ENCODE measurements at places on chromosomes 4 and X. TPM values are rescaled to one million over a fixed set of nuclear protein-coding genes. Genes with fewer than 3 reads are reported as not detected.

- DNase-seq: no peak
Observed at GRCh38 chr4:54423066-54423465, 194.0 kb downstream of the PDGFRA start.

- no peak for DNase-seq
Observed at GRCh38 chr4:153232768-153233167, 28.5 kb downstream of the TRIM2 start.

- no peak for DNase-seq
Observed at GRCh38 chr4:177587989-177588388, 145.8 kb upstream of the AGA start.

- DNase-seq: no peak
Observed at GRCh38 chr4:38610521-38610920, 53.5 kb upstream of the KLF3 start.

- no peak for DNase-seq
Observed at GRCh38 chrX:12946406-12946805, 28.5 kb upstream of the TMSB4X start.

- no peak for DNase-seq
Observed at GRCh38 chr4:80694171-80694570, 336.3 kb upstream of the BMP3 start.

DNA sequence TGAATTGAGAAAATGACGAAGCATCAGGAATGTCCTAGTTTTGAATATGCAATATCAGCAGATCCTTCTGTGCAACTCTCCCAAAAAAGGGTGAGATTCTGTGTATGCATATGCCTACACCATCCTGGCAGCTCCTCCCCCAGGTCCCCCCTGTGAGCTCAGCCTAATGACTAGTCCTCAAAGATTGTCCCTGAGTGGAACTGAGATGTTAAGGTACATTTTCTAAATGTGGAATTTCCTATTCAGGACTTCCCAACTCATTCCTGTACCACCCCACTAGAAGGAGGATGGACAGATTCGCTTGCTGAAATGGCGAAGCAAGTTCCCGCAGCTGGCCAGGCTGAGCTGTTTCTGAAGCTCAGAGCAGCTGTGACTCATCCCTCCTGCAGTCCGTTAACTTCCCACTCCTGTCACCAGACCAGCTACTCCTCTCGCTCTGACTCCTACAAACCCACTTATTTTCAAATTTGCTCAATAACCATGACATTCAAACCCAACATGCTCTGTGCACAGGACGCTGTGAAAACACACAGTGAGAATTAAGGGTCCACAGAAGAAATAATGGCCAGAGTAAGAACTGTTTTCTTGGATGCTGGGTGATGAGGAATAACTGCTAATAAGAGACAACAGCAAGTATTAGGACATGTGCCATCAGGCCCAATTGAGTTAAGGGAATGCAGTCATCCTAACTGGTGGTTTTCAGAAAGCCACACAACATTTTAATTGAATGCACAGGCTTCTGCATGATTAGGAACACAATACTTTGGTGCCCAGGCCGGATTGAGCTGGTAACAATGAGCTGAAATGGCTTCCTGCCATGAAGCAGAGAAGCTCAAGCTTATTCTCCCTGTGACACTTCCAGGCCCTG is 40.0 kb upstream of the IRF2 start:
- no peak for DNase-seq

- no peak for DNase-seq
Observed at GRCh38 chrX:42021058-42021457, 97.7 kb upstream of the CASK start.

DNA sequence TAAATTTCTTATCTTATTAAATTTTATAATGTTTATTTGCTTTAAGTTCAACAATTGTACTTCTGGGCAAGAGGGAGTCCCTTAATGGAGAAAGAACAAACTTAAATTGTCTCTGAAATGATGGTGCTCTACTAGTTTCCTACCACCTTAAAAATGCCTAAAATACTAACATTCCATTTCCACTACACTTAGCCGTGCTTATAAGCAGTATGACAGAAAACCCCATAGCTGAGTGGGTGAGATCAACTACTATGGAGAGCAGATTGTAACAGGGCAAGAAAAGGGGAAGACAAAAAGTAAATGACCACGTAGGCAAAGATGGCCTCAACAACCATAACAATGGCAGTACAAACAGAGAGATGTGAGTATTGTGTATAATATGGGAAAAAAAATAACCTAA is 35.0 kb downstream of the RFC1 start:
- DNase-seq: no peak

GRCh38 chr4:164876700-164877324 is at the start of gene APELA:
APELA (plus strand) TSS chr4:164877178; CDS start chr4:164877332, 154 bp downstream.
- DNase-seq: no peak

DNA sequence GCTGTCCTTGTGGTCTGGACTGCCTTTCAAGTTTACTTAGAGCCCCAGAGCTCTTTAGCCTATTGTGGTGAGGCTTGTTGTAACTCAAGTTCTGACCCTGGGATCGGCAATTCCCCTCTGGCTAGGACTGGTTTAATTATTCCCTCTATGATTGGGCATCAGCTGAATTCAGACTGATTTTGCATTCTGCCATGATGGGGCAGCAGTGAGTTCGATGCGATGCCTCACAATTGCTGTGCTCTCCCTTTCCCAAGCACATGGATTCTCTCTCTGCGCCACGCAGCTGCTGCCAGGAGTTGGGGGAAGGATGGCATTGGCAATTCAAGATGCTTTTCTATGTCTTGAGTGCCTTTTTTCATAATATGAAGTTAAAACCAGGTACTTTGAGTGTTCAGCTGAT is 327.8 kb upstream of the CXorf51B start:
- no peak for DNase-seq

- DNase-seq: no peak
Observed at GRCh38 chr4:107071108-107071507, 35.0 kb upstream of the DKK2 start.

GRCh38 chr4:134544303-134544770 is 342.7 kb upstream of the PABPC4L start:
- peak; percentile 28 for DNase-seq

GRCh38 chr4:134539729-134540231 is 338.2 kb upstream of the PABPC4L start:
- no peak for DNase-seq

- DNase-seq: no peak
Observed at GRCh38 chr4:15254236-15254880, 173.5 kb upstream of the C1QTNF7 start.

GRCh38 chr4:115986573-115986972 is 873.2 kb upstream of the NDST4 start:
- DNase-seq: no peak

GRCh38 chrX:109967156-109967555 is 35.8 kb upstream of the TMEM164 start:
- no peak for DNase-seq

DNA sequence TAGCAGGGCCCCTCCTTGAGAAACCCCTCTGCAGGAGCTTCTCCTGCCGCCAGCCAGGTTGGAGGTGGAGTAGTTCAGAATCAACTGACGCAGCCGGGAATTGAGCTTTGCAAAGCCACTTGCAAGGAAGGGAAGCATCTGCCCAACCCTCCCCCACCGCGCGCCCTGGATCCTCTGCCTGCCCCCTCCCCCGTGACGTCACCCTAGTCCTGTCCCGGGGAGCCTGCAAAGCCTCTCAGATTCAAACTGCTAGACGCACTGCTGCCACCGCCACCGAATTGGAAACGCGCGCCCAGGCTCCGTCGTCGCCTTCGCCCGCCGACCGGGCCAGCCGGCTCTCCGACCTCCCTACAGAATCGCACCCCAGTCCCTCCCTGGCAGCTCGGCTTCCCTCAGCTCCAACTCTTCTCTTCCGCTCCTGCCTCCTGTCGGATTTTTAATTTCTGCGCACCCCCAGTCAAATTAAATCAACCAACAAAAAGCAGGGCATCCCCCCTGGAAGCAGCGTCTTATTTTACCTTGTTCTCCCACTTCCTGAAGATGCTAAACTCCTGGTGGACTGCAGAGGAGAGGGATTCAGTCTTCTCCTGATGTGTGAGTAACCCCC is 3.8 kb downstream of the SLITRK2 start:
- no peak for DNase-seq

DNA sequence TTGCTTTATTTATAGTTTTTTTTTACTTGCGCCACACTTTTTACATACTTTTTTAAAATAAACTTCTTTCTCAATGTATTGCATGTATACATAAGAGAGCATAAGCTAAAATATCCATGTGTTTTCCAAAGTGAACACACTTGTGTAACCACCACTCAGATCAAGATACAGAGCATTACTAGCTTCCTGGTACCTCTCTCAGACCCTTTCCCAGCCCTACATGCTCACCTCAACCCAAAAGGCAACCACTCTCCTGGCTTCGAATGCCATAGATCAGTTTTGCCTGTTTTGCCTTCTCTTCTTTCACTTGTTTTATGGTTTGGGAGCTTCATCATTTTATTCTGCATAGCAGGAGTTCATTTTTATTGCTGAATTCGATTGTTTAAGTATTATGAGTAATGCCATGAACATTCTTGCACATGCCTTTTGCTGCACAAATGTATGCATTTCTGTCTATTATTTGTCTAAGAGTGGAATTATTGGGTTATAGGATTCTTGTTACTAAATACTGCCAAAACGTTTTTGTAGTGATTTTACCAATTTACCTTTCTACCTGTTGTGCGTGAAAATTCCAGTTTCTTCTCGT is 45.9 kb upstream of the NUDT6 start:
- DNase-seq: no peak

DNA sequence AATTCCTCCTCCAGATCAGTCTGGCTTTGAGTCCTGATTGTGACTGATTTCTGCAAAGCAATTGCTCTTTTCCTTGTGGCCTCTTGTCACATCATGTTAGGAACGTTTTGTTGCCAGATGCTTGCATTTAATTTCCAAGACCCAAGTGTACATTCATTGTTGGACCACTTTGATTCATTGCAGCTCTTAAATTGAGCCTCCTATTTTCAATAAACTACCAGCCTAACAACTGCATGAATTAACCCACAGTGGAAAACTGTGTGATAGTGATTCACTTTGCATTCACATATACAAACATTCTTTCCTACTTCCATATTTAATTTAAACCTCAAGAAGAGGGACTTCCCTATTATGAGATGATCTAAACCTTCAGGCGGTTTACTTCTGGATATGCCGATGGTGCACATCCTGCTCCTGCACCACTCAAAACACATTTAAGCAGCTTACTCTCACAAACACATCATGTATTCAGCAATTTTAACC is 118.4 kb downstream of the AFF1 start:
- DNase-seq: no peak

- DNase-seq: no peak
Observed at GRCh38 chrX:114976292-114976691, 41.1 kb downstream of the IL13RA2 start.

GRCh38 chrX:42673301-42673810 is 104.6 kb downstream of the PPP1R2C start:
- no peak for DNase-seq

GRCh38 chrX:18674417-18674787 is 2.5 kb upstream of the RS1 start:
- no peak for DNase-seq

- DNase-seq: no peak
Observed at GRCh38 chr4:39036172-39036571, 4.0 kb upstream of the TMEM156 start.

The FATE1 gene
- polyA plus RNA-seq: not detected

The NOX1 gene
- polyA plus RNA-seq: 1.1 TPM

The NRK gene
- polyA plus RNA-seq: 13.6 TPM

The EDNRA gene
- polyA plus RNA-seq: 79.8 TPM

The CTAG2 gene
- not detected for polyA plus RNA-seq

The GPR119 gene
- not detected for polyA plus RNA-seq

The MGST2 gene
- 59.2 TPM for polyA plus RNA-seq

The UCHL1 gene
- polyA plus RNA-seq: 120 TPM

The USP17L24 gene
- polyA plus RNA-seq: not detected

All from left renal pelvis (tissue), 4 donors.